ENCODE measurements at places on chromosomes 7 and 10. TPM values are rescaled to one million over a fixed set of nuclear protein-coding genes. Genes with fewer than 3 reads are reported as not detected.

Gene FAM25A
- not detected for total RNA-seq

Gene GRID2IP
- total RNA-seq: 0.46 TPM

GRCh38 chr7:95859429-95859828 is 87.1 kb downstream of the DYNC1I1 start:
- no peak for DNase-seq

Gene KNDC1
- total RNA-seq: 14.3 TPM

GRCh38 chr7:1768832-1769231 is 98.8 kb downstream of the ELFN1 start:
- DNase-seq: no peak

Gene SAP25
- 6.4 TPM for total RNA-seq

GRCh38 chr10:116049158-116049973 is 223.6 kb downstream of the GFRA1 start:
- no peak for DNase-seq

- peak; percentile 84 for DNase-seq
Observed at GRCh38 chr7:45923290-45923689, 2.2 kb upstream of the IGFBP3 start.

Gene MICALL2
- total RNA-seq: 37.6 TPM

- no peak for DNase-seq
Observed at GRCh38 chr10:61632057-61632670, 30.6 kb upstream of the CABCOCO1 start.

DNA sequence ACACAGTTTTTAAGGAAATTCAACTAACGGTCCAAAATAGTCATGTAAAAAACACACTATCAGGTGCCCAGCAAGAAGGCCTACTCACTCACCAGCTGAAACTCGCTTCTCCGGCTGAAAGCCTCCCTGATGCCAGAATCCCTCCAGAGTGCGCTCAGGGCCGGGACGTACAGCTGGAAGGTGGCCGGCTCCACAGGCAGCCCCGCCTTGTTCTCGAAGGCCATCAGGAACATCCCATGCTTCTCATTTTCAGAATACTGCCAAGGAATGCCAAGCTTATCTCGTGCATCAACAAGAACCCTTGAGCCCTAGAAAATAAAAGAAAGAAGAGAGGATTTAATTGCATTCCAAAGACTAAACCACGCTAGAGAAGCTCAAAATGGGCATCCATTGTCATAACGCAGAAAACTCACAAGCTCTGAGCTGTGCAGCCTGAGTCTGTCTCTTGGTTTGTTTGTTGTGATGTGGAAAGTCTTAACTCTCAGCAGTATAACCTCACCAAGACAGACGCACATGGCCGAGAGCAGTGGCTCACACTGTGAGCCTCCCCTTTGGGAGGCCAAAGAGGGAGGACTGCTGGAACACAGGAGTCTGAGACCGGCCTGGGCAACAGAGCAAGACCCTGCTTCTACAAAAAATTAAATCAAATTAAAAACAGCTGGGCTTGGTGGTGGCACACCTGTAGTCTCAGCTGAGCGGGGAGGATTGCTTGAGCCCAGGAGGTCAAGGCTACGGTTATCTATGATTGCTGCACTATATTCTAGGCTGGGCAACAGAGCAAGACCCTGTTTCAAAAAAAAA is 49.1 kb downstream of the GNA12 start:
- no peak for DNase-seq

DNA sequence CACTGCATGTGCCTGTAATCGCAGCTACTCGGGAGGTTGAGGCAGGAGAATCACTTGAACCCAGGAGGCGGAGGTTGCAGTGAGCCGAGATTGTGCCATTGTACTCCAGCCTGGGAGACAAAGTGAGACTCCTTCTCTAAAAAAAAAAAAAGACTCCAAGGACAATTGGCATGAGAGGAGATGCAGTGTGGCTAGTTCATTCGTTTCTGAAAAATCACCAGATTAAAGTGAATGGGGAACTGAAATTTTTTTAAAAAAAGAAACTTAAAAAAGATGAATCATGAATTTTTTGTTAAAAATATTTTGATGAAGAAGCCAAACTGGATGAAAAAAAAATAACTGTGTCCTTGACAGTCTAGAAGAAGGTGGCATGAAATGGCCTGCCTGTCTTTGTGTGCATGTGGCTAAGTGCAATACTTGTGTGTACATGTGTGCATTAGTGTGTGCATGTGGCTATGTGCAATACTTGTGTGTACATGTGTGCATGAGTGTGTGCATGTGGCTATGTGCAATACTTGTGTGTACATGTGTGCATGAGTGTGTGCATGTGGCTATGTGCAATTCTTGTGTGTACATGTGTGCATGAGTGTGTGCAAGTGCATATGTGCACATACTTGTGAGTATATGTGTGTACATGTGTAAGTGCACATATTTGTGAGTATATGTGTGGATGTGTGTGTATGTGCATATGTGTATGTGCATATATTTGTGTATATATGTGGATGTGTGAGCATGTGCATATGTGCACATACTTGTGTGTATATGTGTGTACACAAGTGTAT is 391.7 kb upstream of the KLF6 start:
- DNase-seq: no peak

Gene ZNF655
- total RNA-seq: 63.1 TPM

DNA sequence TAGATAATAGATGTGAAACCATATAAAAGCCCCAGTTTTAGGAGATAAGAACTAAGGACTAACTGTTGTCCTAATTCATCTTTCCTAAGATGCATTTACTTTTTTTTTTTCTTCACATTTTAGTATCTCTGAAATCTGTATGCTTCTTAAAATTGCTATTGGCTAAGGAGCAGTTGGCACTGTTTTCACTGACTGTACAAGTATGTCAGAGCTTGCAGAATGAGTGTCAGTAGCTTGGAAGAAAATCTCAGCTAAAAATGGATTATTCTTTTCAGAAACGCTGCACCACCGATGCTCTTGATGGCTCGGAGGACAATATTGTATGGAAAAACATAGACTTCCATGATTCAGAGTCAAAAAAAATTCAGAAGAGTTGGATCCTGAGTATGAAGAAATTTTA is 91.1 kb upstream of the DNAJB12 start:
- DNase-seq: no peak

DNA sequence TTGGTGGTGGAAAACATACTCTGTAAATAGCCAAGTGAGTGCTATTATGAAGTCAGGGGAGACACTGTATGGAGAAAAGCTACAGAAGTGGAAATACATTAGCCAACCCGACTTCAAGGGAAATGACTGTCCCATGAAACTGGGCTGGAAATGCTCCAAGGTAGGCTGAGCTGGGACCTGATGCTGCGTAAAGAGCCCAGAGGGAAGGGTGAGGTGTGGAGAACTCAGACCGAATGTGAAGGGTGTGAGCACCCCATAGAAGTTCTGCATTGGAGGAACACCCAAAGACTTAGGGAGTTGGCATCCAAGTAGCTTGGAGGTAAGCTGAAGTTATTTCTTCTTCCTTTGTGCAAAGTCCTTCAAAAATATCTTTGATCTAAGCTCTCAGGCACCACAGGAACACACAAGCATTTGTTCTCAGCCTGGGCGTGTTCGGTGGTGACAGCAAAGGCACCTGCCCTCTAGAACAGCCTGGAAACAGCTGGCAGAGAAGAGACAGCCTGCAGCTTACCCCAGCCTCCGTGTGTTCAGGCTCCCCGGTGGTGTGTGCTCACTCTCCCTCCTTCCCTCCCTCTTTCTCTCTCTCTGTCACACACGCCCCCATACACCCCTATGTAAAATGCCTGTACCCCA is 19.1 kb upstream of the GJD4 start:
- DNase-seq: no peak
